ENCODE measurements at places on chromosomes 11 and 22.
A peak's percentile ranks its signal among the peaks of the same experiment; 100 is the strongest.

GRCh38 chr11:73538381-73538872 is 59.5 kb downstream of the FAM168A start:
- DNase-seq: peak; percentile 50

DNA sequence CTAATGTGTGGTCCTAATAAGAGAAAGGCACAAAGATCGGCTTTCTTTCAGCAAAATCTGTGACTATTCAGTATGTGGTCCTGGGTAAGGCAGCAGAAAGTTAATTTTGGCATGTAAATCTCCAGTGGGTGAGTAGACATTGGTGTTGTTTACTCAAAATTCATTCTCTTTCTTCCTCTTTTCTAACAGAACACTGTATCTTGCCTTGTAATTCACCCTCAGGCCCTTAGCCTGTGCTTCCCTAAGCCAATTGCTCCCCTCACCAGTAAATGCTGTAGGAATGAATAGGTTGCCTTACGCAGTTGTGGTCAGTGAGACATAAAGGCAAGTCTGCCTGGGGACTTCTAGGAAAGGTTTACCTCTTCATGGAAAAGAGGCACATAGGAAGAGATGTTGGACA is 49.9 kb upstream of the PDE3B start:
- DNase-seq: no peak

DNA sequence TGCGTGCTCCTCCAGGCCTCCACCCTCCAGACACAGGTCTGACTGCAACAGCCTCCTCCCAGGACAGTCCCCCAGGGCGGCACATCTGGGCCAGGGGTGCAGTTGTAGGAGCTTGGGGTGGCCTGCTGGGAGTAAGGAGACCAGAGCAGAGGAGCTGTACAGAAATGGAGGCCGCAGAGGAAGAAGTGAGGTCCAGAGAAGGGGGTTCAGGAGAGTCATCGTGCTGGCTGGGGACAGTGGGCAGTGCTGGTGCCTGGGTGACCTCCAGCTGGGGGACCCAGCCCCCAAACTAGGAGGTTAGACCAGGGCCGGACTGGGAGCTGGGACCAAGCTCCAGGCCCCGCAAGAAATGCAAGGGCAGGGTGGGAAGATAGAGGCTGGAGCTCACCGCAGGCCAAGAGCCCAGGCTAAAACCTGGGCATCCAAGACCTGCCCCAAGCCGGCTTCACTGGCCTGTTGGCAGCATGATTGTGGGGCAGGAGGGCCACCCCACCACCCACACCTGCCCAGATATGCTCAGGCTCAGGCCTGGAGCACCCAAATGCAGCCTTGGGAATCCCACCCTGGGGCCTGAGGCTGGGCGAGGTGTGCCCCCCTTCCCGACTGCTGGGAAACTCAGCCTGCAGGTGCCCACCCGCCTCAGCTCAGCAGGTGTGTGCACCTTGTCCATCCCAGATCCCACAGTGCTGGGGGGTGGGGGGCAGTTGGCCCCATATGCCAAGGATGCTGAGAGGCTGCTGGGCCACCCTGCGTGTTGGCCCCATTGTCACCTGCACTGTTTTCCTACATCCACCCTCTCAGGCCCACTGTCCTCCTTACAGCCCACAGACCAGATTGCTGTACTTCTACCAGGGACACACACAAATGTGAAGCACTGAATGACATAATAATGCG is 96.9 kb downstream of the MORC2 start:
- DNase-seq: no peak

GRCh38 chr11:131664816-131665215 is 294.4 kb downstream of the NTM start:
- DNase-seq: no peak

GRCh38 chr11:44104481-44105294 is 9.2 kb downstream of the EXT2 start:
- DNase-seq: no peak

DNA sequence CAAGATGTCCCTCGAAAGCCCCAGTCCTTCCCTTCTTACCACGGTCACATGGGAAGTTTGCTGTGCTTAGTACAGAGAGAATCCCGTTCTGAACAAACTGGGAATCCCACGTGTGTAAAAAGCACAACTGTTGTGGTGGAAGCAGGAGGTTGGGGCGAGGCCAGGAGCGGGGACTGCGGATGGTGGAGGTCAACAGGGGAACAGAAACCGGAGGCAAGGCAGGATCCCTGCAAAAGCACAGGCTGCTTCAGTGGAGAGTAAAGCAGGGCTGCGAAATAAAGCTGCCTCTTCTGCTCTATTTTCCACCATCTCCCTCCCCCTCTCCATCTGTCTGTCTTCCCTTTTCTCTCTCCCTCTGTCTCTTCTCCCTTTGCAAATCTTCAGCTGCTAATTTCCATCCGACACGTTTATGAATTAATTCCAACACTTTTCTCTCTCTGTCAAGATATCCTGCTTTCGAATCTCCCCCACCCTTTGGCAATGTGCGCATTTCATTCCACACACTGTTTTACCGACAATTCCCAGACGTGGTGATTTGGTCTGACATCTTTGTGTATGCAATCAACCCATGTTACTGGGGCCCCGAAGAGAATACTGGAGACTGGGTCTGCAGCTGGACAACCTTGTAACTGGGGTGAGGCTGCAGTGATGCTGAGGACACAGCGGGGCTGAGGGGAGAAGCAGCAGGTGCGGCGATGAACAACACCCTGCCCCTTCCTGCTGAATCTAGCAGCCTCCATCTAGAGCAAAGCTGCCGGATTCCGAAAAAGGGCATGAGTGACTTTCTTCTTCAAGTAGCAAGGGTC is 571.8 kb downstream of the OPCML start:
- no peak for DNase-seq

DNA sequence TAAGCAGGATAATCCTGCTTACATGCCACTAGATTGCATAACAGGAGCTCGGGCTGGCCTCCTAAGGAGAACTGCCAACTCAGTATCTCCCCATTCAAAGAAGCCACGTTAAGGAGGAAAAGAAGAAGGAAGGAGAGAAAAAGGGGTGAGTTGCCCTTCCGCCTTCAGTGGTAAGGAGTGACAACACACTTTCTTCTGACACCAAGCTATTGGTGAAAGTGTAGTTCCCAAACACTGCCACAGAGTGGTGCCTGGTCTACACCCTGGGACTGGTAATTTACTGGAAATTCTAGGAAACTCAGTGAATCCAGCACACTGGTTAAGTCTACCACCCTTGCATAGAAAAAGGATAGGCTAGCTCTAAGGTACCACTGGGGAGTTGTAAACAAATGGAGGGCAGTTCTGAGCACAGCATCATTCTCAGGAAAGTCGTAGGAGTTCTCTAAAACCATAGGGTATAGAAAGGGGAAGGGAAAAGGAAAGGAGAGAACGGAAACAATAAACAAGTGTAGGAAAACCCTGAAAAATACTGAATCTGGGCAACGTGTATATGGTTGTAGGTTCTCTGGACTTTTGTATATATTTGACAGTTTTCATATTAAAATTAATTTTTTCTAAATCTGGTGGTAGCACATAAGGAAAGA is 58.2 kb downstream of the RRAS2 start:
- peak; percentile 70 for DNase-seq

DNA sequence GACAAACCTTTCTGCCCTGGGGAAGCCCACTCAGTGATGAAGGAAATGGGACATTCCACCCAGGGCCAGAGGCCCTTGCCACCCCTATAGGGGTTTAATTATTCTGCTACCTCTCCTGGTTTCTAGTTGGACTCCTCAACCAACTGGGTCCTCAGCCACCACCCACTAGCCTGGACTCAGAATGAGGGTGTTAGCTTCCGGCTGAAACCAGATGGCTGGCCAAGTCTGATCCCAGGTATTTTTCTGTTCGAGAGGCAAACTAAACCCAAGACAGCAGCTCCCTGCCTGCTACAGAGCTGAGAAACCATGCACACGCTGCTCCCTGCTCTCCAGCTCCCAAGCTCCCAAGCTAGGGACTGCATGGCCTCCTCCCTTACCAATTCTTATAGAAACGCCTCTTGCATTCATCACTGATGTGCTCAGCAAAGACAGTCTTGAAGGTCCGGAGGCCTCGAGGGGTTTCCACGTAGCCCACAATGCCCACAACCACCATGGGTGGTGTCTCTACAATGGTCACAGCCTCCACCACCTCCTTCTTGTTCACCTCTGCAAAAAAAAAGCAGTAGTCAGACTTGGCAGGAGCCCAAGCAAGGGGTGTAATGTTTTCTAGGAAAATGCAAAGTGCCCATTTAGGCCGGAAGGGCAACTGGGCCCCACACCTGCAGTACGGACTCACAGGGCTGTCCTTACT is 2.2 kb downstream of the RPL3 start:
- DNase-seq: peak; percentile 80

DNA sequence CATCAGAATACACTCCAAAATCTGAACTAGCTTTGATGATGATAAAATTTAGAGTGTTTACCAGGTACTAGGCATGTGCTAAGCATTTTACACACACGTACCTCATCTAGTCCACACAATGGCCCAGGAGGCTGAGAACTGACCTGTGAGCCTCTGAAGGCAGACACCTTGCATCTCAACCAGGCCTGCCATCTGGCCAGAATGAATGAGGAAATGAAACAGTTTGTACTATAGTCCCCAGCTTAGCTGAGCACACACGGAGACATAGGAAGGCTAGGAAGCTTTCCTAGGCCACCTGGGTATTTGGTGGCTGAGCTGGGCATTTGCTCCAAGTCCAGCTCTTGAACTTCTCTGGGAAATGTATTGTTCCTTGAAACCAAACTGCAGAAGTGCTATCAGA is 6.9 kb upstream of the SHANK3 start:
- DNase-seq: no peak

DNA sequence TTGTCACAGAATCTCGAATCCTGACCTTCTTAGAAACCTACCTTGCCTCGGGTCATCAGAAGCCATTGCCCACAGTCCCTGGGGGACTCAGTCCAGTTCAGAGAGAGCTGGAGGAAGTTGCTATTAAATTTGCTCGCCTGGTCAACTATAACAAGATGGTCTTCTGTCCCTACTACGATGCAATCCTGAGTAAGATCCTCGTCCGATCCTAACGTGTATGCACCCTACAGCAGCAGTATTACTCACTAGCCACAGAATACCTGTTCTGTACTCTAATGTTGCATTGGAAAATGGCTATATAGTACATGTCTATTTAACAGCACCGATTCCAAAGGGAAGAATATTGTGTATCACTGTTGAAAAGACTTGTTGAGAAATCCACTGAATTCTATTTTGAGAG is 33.1 kb downstream of the TCP11L1 start:
- DNase-seq: no peak

- no peak for DNase-seq
Observed at GRCh38 chr11:45113807-45114206, 32.6 kb upstream of the PRDM11 start.

- no peak for DNase-seq
Observed at GRCh38 chr11:33701302-33702230, 940 bp upstream of the C11orf91 start.

DNA sequence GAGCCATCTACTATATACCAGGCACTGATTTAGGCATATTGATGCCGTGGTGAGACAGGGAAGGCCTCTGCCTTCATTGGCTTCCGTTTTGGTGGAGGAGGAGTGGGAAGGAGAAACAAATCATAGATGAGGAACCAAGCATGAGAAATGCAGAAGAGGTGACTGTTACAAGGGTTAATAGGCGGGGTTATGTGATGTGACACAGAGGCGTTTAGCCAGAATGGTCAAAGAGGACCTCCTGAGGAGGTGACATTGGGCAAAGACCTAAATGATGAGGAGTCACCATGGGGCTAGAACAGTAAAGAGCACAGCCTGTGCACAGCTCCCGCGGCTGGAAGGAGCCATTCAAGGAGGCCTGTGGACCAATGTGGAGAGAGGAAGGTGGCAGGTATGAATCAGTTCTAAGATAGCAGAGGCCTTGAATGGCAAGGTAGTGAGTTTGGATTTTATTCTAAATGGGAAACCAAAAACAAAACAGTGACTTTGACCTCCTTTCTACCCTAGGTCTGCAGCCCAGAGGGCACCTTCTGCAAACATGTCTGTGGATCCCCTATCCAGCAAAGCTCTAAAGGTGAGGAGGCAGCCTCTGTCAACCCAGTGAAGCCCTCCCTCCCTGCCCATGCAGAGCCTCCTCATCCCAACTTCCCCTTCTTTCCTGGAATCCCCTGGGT is 11.7 kb downstream of the MAFF start:
- no peak for DNase-seq

DNA sequence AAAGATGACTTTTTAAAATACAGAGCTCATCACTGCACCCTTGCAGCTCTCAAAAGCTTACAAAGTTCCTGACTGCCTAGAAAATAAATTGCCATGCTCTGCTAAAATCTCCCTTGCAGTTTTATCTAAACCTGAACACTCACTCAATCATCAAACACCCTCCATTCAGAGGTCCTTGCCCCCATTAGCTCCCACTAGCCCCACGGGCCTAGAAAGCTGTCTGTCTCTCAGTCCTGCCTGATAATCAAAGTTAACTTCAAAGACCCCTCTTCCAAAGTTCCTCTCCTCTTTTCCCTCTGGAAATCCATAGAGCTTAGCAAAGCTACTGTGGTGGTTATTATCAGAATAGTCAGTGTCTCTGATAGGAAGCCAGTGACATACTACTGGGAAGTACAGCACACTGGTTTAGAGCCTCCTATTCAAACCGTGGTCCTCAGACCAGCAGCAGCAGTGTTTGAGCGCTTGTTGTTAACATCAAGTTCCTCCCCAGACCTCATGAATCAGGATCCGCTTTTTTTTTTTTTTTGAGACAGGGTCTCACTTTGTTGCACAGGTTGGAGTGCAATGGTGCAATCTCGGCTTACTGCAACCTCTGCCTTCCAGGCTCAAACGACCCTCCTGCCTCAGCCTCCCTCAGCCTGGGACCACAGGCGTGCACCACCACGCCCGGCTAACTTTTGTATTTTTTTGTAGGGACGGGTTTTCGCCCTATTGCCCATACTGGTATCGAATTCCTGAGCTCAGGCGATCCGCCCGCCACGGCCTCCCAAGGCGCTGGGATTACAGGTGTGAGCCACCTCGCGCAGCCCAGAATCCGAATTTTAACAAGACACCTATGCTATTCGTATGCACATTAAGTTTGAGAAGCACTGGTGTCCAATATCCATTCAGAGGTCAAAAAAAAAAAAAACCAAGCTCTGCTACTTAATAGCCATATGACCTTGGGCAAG is 1.2 kb downstream of the NDUFC2 start:
- no peak for DNase-seq

- no peak for DNase-seq
Observed at GRCh38 chr11:134453441-134453840, 41.4 kb upstream of the B3GAT1 start.

- no peak for DNase-seq
Observed at GRCh38 chr11:71206186-71206585, 46.2 kb downstream of the SHANK2 start.

GRCh38 chr11:69411257-69411924 is 70.1 kb upstream of the LINC01488 start:
- DNase-seq: no peak

- DNase-seq: no peak
Observed at GRCh38 chr22:29330753-29331152, 15.3 kb upstream of the RASL10A start.

- DNase-seq: no peak
Observed at GRCh38 chr11:13052130-13052571, 43.0 kb downstream of the RASSF10 start.

DNA sequence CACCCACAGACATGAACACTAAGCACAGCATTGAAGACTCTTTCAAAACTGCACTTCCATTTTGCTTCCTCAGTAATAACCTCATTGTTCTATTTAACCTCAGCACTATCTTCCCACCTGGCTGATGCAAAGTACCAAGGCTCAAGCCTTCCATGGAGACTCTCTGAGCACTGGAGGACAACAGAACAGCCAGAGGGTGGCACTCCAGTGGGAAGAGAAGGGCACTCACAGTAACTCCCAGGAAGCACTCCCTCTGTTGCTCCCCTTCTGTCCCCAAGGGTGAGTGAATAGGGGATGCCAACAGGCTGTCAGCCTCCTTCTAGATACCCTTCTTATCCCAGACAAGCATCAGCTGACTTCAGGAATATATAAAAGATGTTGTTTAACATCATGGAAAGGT is 3.5 kb downstream of the ME3 start:
- DNase-seq: no peak

- DNase-seq: no peak
Observed at GRCh38 chr11:17479284-17480214, 2.9 kb upstream of the ABCC8 start.
